Suprapubic skin (tissue), 4 donors: ENCODE measurements at places on chromosomes 4 and X.
A peak's percentile ranks its signal among the peaks of the same experiment; 100 is the strongest.

DNA sequence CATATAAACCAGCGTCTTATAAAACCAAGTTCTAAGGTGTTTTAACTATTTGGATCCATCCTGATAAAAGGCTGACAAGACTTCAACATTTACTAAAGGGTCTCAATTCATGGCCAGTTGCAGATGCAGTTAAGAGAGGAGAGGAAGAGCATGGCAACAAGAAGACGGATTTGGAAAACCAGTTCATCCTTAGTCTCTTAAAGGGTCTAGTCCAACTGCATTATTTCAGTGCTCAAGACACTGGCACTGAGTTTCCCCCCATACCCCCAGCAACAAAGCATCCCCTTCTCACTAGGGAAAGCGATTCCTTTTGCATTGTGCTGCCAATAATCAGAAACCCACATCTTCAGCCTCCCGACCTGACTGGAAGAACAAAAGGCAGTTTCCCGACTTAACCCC, 90.3 kb upstream of the TFDP3 start:
- H3K36me3 ChIP-seq, result no peaks in the 10 kb centered on the region
- no peaks in the 10 kb centered on the region for H3K27me3 ChIP-seq
- no peak for DNase-seq
- H3K4me1 ChIP-seq, result no peaks in the 10 kb centered on the region
- H3K27ac ChIP-seq, result no peak overlapping the region

DNA sequence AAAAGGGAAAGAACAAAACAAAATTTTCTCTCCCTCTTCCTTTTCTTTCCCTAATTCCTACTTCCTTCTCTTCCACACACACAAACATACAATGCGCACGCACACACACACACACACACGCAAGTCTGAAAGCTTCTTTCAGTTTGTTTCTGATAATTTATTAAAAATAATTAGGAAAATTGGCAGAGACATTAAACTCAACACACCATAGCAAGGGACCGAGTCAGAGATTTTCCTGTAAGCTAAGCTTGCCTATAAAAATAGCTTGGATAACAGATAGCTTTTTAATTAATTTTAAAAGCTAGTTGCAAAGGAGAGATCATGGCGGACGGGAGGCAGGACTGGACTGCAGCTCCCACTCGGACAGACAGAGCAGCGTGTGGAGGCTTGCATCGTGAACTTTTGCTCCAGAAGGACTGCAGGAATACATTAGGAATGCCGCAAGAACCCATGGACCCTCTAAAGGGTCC, 92.6 kb upstream of the MAPK10 start:
- H3K36me3 ChIP-seq, result no peaks in the 10 kb centered on the region
- no peaks in the 10 kb centered on the region for H3K27me3 ChIP-seq
- no peak for DNase-seq
- peak overlapping the region; percentile 5 for H3K4me3 ChIP-seq
- H3K27ac ChIP-seq, result peak overlapping the region; percentile 29
- H3K4me1 ChIP-seq, result peaks cover 7% of the 10 kb centered on the region

DNA sequence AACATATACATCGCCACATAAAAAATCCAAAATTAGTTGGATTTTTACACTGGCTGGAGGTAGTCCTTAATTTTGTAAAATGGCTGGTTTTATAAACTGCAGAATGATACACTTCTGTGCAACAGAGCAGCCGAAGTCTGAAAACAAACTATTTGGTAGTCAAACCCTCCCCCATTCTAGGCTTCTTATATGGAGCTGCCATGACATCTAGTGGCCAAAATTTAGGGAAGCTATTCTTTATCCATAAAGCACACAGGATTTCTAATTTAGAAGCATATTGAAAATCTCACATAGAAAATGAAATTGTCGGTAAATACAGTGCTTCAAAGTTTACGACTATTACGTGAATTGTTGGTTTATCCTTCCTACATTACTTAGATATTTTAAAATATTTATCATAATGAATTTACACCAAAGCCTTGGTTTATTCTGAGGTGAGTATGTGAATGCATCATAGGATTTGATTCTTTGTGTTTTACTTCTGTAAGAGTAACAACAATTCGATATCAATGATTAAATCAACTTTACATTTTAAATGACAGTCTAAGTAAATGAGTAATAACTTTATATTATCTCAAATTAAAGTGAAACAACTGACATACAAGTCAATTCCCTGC, 113.4 kb upstream of the FAM241A start:
- no peaks in the 10 kb centered on the region for H3K36me3 ChIP-seq
- peaks cover 17% of the 10 kb centered on the region for H3K27me3 ChIP-seq
- no peaks in the 10 kb centered on the region for H3K4me1 ChIP-seq

- H3K27me3 ChIP-seq, result no peaks in the 10 kb centered on the region
- no peak overlapping the region for H3K4me3 ChIP-seq
- H3K27ac ChIP-seq, result no peak overlapping the region
- no peaks in the 10 kb centered on the region for H3K36me3 ChIP-seq
- no peak for DNase-seq
Observed at GRCh38 chrX:39313146-39313545, 511.9 kb downstream of the MID1IP1 start.

DNA sequence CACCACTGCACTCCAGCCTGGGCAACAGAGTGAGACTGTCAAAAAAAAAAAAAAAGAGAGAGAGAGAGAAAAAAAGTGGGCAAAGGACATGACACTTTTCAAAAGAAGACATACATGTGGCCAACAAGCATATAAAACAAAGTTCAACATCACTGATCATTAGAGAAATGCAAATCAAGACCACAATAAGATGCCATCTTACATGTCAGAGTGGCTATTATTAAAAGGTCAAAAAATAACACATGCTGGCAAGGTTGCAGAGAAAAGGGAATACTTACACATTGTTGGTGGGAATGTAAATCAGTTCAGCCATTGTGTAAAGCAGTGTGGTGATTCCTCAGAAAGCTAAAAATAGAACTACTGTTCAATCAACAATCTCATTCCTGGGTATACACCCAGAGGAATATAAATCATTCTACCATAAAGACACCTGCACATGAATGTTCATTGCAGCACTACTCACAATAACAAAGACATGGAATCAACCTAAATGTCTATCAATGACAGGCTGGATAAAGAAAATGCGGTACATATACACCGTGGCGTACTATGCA, 94.9 kb upstream of the TRIM2 start:
- no peaks in the 10 kb centered on the region for H3K4me1 ChIP-seq
- no peaks in the 10 kb centered on the region for H3K27me3 ChIP-seq
- no peaks in the 10 kb centered on the region for H3K36me3 ChIP-seq
- no peak for DNase-seq

DNA sequence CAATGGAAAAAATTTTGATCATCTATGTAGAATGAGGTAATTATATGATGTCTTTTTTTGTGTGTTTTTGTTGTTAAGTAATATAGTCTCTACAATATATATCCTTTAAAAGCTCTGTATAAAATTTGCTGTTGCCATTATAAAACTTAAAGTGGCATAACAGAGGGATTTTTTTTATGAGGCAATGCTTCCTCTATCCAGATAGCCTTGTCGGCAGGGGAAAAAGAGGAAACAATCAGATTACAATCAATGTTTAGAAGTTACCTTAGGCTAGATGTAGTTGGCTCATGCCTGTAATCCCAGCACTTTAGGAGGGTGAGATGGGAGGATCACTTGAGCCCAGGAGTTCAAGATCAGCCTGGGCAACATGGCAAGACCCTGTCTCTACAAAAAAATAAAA, 86.8 kb downstream of the DIAPH2 start:
- DNase-seq, result no peak
- H3K27ac ChIP-seq, result no peak overlapping the region
- no peaks in the 10 kb centered on the region for H3K4me1 ChIP-seq
- no peaks in the 10 kb centered on the region for H3K27me3 ChIP-seq
- H3K36me3 ChIP-seq, result no peaks in the 10 kb centered on the region

GRCh38 chr4:25563071-25563564, 92.5 kb upstream of the SLC34A2 start:
- no peak overlapping the region for H3K27ac ChIP-seq
- H3K36me3 ChIP-seq, result no peaks in the 10 kb centered on the region
- DNase-seq, result no peak
- no peak overlapping the region for H3K4me3 ChIP-seq
- no peaks in the 10 kb centered on the region for H3K27me3 ChIP-seq

DNA sequence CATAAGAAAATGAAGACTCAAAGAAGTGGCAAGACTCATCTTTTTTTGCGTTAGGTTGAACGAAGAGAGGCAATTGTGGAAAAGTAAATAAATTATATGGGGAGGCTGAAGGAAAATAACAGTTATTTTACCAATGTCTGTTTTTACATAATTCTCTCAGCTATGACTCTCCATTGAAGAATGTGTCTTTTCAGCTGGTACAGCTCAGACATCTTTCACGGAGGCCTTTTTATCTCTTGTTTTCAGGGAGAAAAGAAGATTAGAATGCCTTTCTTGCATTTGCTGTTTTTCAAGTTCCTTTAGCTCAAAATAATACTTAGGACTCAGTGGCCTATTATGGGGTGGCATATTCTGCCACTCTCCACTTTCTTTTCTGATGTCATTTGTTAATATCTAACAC, 153.0 kb downstream of the ADAM29 start:
- H3K4me1 ChIP-seq, result no peaks in the 10 kb centered on the region
- no peaks in the 10 kb centered on the region for H3K36me3 ChIP-seq
- no peak for DNase-seq
- H3K4me3 ChIP-seq, result no peak overlapping the region
- no peak overlapping the region for H3K27ac ChIP-seq

DNA sequence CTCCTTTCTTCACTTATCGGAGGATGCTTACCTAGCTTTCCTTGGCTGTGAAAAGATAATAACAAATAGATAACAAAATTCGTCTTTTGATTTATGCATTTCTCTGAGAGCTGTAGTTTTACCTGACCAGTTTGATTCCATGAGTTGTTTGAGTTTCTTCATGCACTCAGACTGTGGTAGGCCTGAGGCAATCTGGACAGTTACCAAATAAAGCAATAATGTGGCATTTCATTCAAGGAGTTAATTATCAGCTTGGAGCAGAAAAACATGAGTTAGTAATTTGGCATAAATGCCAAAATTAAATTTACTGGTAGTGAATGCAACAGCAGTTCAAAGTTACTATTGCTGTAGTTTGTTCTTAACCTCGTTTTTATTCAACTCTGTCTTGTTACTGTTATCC, 53.5 kb downstream of the FABP2 start:
- no peaks in the 10 kb centered on the region for H3K27me3 ChIP-seq
- no peak overlapping the region for H3K27ac ChIP-seq
- peaks cover 47% of the 10 kb centered on the region for H3K36me3 ChIP-seq
- DNase-seq, result no peak
- H3K4me1 ChIP-seq, result peaks cover 2% of the 10 kb centered on the region

DNA sequence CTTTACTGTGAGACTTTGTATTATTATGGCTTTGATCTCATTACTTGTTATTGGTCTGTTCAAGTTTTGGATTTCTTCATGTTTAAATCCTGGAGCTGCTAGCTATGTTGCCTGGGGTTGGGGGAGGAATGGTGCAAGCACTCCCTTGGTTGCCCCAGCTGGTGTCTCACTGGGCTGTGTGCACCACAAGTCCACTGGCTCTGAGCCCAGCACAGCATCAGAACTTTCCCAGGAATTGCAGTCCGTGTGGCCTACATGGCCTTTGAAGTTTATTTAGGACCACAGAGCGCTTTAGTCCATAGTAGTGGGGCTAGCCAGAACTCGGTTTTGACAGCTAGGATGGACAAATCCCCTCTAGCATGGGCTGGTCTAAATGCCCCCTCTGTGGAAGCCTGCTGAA, 278.8 kb upstream of the RPS6KA3 start:
- H3K27me3 ChIP-seq, result no peaks in the 10 kb centered on the region
- H3K36me3 ChIP-seq, result no peaks in the 10 kb centered on the region
- no peak for DNase-seq
- no peak overlapping the region for H3K4me3 ChIP-seq
- H3K27ac ChIP-seq, result no peak overlapping the region
- H3K4me1 ChIP-seq, result no peaks in the 10 kb centered on the region

DNA sequence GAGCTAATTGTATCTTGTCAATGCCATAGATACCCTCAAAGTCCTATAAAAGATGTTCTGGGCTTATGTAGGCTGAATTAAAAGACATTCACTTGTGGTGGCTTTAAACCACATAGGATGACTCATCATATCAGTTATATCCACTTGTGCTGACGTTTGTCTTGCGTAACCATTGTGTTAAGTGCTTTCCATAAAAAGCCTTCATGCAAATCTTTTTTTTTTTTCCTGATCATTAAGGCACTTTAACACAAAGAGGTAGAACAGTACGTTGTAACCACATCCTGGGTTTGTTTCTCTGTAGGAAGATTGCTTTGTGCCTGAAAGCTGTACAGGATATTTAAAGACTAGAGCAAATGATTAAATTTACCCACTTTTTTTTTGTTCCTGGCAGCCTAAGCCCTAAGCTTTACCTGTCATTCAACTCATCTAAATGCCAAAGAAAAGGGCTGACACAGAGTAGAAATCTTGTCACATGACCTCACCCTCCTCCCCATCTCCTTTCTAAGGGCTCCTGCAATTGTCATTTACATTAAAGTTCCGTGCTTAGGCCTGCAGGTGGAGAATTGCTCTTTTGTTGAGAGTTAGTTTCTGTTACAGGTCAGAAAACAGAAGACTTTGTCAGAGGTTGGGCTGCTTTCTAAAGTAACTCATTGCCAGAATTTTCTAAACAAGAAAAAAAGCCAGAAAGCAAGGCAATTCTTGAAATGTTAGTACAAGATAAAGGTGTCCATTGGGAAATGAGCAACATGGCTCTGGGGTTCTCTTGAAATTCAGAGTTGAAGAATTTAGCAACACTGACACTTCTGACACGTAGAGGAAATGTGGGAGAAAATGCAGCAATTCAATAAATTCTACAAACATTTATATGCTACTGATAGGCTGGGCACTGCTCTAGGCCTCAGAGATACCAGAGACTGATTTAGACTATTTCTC, 555.6 kb downstream of the PPARGC1A start:
- H3K4me1 ChIP-seq, result peaks cover 6% of the 10 kb centered on the region
- H3K4me3 ChIP-seq, result no peak overlapping the region
- H3K27ac ChIP-seq, result no peak overlapping the region

- H3K27ac ChIP-seq, result no peak overlapping the region
- H3K36me3 ChIP-seq, result no peaks in the 10 kb centered on the region
- H3K4me1 ChIP-seq, result no peaks in the 10 kb centered on the region
- no peaks in the 10 kb centered on the region for H3K27me3 ChIP-seq
Observed at GRCh38 chrX:118212817-118213183, 96.2 kb upstream of the KLHL13 start.

DNA sequence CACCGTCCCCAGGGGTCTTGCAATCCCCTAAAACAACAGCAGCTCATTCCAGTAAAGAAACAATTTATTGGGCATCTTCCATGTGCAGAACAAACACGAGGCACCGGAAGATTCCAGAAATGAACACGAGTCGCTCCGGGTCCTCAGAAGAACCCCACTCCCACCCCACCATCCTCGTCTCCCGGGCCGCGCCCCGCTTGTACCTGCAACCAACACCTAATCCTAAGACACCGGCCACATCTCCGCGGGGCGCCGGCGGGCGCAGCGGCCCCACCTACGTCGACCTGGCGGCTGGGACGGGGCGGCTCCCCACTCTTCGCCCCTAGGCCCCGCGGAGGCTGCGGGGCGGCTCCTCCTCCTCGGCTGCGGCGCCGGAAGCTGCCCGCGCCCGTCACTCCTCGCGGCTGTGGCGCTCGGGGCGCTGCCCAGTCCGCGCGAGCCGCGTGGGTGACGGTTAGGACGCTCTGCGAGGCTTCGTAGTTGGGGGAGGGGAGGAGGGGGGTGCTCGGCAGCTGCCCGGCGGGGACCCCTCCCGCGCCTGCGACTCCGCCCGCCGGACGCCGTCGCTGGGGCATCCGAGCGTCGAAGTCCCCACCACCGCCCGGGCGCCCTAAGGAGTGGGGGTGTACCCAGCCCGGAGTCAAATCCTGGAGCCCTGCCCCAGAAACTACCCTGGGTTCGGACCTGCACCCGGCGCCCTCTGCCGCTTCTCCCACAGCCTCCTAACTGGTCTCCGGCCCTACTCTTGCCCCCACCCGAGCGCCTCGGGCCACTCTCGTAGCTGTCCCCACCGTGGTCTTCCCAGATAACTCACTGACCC, at the start of gene CCDC158:
Gene CCDC158, minus strand, starts transcription at position 380 of the 820 bp plus-strand sequence. CDS start 17,934 bp downstream, outside the sequence.
- H3K4me1 ChIP-seq, result peaks cover 14% of the 10 kb centered on the region
- no peaks in the 10 kb centered on the region for H3K36me3 ChIP-seq
- no peaks in the 10 kb centered on the region for H3K27me3 ChIP-seq
- DNase-seq, result no peak
- peak within 1 kb of the TSS; percentile 61 for H3K4me3 ChIP-seq
